ENCODE measurements at places on chromosomes 11 and 22.

GRCh38 chr11:103109818-103110388 lies 677 bp downstream of the DYNC2H1 start:
- DNase-seq, result no peak

- no peak for DNase-seq
These were observed 20.7 kb downstream of the PIK3C2A start for GRCh38 chr11:17186932-17187692.

DNA sequence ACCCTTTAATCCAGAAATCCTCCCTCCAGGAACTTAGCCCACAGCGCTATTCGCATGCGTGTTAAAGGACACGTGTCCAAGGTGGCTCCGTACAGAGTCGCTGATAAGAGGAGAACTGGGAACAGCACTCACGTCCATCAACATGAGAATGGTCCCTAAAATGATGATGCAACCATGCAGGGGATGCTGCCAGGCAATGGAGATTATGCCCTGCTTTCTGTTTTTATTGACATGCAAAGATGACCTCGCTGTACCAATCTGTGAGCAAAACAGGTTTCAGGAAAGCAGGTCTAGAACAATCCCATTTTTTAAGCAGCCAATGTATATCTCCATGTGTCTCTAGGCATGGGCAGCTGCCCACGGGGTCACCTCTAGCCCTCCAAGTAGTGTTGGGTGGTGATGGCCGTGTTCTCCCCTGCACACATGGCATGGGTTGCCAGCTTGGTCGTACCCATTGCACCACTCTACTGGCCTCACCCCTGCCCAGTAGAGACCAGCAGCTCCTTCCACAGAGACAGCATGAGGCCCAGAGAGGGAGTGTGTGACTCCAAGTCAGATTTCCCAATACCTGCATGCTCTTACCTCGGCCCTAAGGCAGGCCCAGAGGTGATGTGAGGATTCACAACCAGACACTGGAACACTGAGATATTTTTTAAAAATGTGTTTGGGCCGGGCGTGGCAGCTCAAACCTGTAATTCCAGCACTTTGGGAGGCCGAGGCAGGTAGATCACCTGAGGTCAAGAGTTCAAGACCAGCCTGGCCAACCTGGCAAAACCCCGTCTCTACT lies 68.3 kb upstream of the LINC01488 start:
- DNase-seq, result no peak

GRCh38 chr22:45059296-45059695 lies 49.5 kb upstream of the PHF21B start:
- no peak for DNase-seq

- DNase-seq, result peak; percentile 21
These were observed 9.7 kb downstream of the TUB start for GRCh38 chr11:8090756-8091155.

DNA sequence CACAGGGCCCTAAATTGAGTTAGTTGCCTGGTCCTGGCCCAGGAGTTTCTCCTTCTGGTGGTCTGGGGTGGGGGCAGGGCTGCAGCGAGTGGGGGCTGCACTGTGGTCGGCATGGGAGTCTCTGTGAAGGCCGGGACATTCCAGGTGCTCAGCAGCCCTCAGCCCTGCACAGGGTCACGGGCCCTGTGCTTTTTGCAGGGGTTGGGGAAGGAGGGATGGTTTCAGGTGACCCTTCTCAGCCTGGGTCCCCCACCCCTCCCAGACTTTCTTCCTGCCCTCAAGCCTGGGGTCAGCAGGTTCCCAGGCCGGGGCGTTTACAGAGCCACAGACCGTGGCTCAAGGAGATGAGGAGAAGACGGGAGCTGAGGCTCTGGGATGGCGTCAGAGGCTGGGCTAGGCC lies 7.8 kb downstream of the EMID1 start:
- DNase-seq, result no peak

DNA sequence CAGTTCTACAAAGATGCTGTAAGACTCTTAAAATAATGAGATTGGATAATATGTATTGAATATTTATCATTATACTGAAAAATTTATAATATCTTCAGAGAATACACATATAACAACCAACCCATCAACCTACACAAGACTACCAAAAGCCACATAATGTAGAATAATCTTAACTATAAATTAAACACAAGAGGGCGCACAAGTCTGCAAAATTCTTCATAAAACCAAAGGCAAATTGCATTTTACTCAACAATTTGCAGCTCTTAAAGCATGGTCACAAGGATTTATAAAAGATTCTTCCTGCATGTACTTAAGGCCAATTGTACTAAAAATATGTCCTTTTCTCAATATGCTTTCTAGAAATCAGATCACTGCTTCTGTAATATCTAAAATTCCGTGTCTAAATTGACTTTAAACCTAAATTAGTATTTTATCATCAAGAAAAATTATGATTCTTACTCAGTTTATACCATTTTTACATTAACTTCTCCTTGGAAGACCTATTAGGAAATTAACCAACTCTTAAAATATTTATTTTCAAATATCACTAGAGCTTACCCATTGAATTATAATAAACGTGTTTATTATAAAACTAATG lies 79.0 kb downstream of the TTC28 start:
- DNase-seq, result peak; percentile 54

GRCh38 chr22:46604306-46604690 lies 15.9 kb upstream of the GRAMD4 start:
- DNase-seq, result no peak

GRCh38 chr11:46307369-46307768 lies 29.9 kb downstream of the CREB3L1 start:
- no peak for DNase-seq

- peak; percentile 99 for DNase-seq
These were observed at the start of gene CADM1 for GRCh38 chr11:115504276-115505158. Gene CADM1 (minus strand): TSS chr11:115504415.

DNA sequence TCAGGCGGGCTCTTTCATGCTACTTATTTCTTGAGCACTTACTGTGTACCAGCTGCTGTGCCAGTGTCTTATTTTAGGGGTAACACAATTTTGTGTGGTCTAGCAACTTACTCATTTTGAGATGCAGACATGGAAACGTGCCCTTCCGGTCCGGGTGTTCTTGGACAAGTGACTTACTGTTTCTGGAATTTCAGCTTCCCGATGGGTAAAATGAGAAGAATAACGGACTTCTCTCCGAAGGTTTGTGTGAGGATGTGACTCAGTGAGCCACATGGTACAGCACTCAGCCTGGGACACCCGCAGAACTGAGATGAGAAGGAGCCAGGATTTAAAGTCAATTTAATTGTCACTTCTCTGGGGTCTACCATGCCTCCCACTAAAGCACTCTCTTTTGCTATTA lies 114.5 kb upstream of the SYT13 start:
- DNase-seq, result no peak

GRCh38 chr11:45113807-45114206 lies 32.6 kb upstream of the PRDM11 start:
- no peak for DNase-seq

GRCh38 chr11:78731027-78731426 lies 156.4 kb upstream of the NARS2 start:
- DNase-seq, result no peak

- no peak for DNase-seq
These were observed 378.0 kb upstream of the FAT3 start for GRCh38 chr11:91846649-91847048.

DNA sequence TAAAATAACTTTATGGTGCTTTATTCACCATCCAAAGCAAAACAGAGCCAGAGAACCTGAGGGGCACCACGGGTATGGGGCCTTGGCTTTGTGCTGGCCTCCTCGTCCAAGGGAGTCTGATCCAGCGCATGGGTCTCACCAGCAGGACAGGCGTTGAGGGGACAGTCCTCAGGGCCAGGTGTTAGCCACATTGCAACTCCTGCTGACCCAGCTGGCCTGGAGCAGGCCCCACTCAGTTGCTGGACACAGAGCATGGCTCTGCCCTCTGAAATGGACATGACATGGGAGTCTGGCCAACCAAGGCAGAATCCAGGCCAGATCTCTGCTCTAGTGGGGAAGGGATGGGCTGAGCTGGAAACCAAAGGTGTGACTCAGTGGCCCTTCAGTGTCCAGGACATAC lies 116.2 kb downstream of the RRAS2 start:
- DNase-seq, result no peak

DNA sequence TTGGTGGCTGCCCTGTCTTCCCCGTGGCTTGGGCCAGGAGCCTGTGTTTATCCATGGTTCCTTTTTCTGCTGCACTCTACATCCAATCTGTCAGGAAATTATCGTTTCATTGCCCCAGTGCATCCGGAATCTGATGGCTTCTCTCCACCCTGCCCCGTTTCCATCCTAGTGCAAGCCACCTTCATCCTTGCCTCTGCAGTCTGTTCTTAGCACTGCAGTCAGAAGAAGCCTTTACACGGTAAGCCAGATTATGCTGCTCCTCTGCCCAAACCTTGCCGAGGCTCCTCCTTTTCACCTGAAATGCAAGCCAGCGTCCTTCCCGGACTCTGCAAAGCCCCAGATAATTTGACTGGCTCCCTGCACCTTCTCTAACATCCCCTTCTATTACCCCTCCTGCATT lies 45.1 kb downstream of the PARVG start:
- no peak for DNase-seq

GRCh38 chr11:58513747-58514367 lies 6.0 kb upstream of the OR5B21 start:
- peak; percentile 30 for DNase-seq

GRCh38 chr22:46846832-46847355 lies 84.4 kb downstream of the TBC1D22A start:
- no peak for DNase-seq

GRCh38 chr22:28884747-28885350 lies 1.5 kb downstream of the ZNRF3 start:
- DNase-seq, result no peak

- no peak for DNase-seq
These were observed 44.9 kb upstream of the ARFGAP3 start for GRCh38 chr22:42901790-42902508.

DNA sequence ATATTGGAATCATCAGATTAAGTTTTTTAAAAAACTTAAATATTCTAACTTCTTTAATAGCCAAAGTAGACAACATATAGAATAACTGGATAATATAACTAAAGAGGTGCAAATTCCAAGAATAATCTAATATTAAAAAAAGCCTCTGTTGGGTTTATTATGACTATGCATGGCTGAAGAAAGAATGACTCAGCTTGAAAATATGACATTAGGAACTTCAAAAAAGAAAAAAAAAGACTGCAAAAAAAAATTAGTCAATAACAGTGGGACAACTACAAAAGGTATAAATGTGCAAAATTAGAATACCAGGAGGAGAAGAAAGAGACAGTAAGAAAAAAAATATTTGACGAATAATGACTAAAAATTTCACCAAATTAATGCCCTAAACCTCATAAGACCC lies 1178.0 kb downstream of the JRKL start:
- no peak for DNase-seq

DNA sequence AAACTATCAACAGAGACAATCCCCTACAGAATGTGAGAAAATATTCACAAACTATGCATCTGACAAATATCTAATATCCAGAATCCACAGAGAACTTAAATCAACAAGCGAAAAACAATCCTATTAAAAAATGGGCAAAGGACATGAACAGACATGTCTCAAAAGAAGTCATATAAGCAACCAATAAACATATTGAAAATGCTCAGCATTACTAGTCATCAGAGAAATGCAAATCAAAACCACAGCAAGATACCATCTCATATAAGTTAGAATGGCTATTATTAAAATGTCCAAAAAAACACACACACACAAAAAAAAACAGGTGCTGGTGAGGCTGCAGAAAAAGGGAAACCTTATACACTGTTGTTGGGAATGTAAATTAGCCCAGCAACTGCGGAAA lies 8.3 kb upstream of the OR52E8 start:
- DNase-seq, result no peak

- peak; percentile 73 for DNase-seq
These were observed 16.3 kb upstream of the SORL1 start for GRCh38 chr11:121435551-121436511.

GRCh38 chr11:27487706-27488105 lies 15.1 kb upstream of the LGR4 start:
- DNase-seq, result no peak

DNA sequence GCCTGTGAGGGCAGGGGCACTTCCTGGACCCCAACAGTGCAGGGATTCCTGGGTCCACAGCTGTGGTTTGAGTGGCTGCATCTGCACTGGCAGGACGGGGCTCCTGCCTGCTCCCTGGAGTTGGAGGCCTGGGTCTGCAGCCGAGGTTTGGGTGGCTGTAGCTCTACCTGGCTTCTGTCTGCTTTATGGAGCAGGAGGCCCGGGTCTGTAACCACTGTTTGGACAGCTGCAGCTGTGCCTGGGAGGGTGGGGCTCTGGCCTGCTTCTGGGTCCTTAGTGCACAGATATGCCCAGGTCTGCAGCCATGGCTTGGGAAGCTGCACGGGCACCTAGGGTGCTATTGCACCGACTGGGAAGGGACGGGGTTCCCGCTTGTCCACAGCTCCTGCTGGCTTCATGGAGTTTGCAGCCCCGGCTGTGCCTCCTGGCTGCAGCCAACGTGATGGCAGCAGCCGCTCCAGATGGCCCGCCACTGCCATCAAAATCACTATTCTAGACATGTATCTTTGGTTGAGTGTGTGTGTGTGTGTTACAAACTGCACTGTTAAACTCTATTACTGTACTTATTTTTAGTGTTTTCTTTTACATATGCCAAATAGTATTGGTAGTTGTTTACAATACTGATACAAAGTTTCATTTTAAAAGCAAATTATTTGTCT lies 412.3 kb upstream of the KIRREL3 start:
- DNase-seq, result peak; percentile 51

DNA sequence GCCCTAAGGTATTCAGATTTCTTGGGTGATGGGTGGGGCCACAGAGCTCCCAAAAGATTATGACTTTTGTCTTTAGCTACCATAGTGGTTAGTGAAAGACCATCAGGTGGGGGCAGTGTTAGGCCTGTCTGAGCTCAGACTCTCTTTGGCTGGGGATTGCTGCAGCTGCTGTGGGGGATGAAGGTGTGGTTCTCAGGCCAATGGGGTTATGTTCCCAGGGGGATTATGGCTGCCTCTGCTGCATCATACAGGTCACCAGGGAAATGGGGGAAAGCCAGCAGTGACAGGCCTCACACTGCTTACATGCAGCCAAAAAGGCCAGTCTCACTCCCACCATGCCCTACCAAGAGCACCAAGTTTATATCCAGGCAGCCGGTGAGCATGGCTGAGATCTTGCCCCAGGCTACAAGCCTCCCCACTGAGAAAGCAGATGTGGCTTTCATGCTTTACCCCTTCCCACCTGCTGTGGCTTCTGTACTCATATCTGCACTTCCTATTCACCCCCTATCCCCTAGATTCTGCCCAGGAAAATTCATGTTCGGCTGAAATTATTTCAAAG lies 24.8 kb downstream of the CNTF start:
- peak; percentile 35 for DNase-seq

GRCh38 chr11:57792060-57792541 lies 30.5 kb downstream of the CTNND1 start:
- no peak for DNase-seq

GRCh38 chr11:64003807-64004589 lies 17.8 kb downstream of the OTUB1 start:
- DNase-seq, result no peak

- DNase-seq, result no peak
These were observed 2266.8 kb downstream of the LRRC4C start for GRCh38 chr11:39192671-39193070.

DNA sequence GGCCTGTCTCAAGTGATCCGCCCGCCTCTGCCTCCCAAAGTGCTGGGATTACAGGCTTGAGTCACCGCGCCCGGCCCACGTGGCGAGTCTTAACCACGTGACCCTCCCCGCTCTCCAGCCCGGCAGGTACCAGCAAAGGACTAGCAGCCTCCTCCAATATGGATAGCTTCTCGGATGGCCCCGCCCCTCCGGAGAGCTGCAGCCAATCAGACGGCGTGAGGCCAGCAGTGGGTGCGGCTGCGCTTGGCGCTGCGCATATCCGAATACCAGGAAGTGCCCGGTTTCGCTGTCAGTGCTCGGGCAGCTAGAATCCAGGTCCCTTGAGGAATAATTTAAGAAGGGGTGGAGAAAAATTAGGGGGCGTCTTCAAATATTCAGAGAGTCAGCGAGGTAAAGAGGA lies 14.7 kb upstream of the PISD start:
- peak; percentile 91 for DNase-seq
